Small intestine (tissue), 16 donors: ENCODE measurements at places on chromosomes 11 and 22.
A peak's percentile ranks its signal among the peaks of the same experiment; 100 is the strongest.

GRCh38 chr11:69914286-69915150 lies 95.3 kb upstream of the FGF3 start:
- no peak for DNase-seq

DNA sequence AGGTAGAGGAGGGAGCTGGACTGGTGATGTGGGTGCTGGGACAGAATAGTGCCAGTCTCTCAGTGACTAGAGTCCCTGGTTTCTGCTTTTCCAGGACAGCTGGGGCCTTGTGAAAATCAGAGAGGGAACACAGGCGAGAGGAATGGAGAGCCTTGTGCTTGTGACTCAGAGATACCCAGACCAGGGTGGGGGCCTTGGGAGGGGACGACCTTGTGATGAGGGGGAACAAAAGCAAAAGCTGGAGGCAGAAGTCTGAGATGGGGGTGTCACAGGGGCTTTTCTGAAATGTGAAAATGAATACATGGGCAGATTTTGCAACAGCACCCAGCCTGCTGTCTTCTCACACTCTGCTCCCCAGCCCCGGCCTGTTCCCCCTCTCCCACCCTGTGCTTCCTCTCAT lies 3.4 kb upstream of the NR1H3 start:
- no peak for DNase-seq

DNA sequence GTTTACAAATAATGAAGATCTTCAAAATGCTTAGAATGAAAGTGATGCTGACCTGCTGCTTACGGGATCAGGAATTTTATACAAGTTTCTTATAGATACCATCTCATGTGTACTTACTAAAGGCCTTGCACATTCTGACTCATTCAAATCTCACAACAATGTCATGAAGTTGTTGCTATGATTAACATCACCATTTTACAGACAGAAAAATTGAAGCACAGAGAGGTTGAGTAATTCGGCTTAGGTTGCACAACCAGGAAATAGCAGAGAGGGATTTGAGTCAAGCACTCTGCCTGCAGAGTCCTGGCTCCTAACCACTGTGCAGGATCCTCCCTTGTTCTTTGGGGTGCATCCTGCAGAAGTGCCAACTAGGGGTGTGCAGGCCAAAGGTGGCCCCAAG lies 471.9 kb downstream of the MIAT start:
- no peak for DNase-seq

DNA sequence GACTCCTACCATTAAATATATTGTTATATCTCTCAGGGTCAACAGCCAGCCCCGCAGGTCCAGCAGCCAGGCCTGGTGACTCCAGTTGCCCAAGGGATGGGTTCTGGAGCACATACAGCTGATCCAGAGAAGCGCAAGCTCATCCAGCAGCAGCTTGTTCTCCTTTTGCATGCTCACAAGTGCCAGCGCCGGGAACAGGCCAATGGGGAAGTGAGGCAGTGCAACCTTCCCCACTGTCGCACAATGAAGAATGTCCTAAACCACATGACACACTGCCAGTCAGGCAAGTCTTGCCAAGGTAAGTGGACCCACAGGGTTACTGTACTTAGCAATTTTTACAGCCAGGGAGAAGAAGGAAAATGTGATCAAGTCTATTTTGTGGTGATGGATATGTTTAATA lies 35.1 kb downstream of the EP300 start:
- no peak for DNase-seq

DNA sequence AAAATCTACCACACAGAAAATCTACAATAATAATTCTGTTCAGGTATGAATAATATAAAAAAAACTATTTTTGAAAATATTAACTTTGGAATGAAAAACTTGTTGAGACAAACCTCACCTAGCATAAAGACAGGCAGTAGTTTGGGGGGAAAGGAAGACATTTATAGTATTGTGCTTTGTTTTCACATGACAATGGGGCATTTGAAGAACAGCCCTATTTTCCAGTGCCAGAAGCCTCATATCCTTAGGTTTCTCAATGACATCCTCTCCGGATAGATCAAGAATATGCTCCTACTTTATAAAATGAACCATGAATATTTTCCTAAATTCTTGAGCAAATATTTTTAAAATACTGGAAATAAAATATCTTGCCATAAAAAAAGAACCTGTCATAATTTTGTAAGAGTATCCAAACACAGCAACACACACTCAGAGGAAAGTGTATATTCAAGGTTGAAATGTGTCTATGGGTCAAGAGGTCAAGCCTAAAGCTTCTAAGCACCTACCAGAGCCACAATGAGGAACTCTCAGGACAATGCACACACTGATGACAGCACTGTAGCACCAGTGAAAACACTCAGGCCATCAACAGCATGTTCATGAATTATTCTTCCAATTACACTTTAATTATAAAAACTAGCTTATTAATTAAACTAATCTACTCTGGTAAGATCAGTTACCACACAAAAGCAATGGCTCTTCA lies 68.7 kb downstream of the MRTFA start:
- no peak for DNase-seq

GRCh38 chr22:25698978-25699377 lies 43.0 kb upstream of the MYO18B start:
- DNase-seq: no peak

DNA sequence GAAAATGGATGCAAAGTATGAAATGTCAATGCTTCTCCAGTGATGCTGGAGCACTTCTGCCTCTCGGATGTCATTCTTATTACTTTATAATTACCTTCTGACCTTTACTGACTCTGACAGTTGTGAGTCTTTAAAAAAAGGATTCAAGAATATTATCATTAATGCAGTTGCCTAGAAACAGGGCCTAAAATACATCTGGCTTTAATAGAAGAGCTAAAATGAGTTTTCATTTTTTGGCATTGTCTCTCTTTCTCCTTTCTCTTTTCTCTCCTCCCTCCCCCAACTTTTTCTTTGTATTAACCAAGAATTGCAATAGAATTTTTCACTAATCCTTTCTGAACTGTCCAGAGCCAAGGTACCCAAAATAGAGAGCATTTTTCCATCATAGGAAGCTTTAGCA lies 45.9 kb downstream of the FDX1 start:
- DNase-seq: no peak

- DNase-seq: no peak
Measured at GRCh38 chr11:91912322-91912721, 312.3 kb upstream of the FAT3 start.

DNA sequence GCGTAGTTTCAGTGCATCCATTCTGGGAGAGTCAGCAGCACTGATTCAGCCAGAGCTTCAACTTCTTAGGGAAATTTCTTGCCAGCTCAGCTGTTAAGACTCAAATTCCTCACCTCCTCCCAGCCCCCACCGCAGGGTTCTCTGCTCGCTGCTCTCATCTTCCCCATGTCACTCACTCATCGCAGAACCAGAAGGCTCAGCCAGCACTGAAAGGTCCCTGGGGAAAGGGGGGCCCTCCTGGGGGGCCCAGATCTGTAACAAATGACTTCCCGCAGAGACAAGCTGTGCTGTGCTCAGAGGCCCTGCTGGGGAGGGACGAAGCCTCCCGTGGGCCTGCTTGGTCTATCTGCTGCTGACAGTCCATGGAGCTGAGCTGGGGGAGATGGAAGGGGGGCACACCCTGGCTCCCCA lies 220.6 kb downstream of the NTM start:
- no peak for DNase-seq

DNA sequence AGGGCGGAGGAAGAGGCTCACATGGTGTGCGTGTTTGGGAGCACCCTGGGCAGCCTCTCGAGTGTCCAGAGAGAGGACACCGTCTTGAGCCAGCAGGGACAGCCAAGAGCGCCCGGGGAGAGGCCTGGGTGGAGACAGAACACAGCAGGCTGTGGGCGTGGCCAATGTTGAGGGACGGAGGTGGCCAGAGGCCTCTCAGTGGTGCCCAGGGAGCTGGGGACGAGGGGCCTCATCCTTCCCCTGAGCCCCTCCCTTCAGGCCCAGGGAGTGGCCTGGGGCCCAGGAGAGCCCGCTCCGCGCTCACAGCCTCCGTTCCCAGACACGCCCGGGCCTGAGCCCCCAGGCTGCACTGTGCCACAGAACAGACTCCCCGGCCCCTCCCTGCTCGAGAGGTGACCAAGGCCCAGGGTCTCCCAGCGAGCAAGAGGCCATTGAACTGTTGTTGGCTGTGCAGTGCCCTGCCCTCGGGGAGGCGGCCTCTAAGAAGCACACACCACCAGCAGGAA lies 48.4 kb downstream of the CDKN1C start:
- peak; percentile 10 for DNase-seq

- DNase-seq: peak; percentile 49
Measured at GRCh38 chr11:124801014-124801413, 808 bp upstream of the MSANTD2 start.

GRCh38 chr22:43828725-43828997 lies 16.6 kb upstream of the EFCAB6 start:
- no peak for DNase-seq

DNA sequence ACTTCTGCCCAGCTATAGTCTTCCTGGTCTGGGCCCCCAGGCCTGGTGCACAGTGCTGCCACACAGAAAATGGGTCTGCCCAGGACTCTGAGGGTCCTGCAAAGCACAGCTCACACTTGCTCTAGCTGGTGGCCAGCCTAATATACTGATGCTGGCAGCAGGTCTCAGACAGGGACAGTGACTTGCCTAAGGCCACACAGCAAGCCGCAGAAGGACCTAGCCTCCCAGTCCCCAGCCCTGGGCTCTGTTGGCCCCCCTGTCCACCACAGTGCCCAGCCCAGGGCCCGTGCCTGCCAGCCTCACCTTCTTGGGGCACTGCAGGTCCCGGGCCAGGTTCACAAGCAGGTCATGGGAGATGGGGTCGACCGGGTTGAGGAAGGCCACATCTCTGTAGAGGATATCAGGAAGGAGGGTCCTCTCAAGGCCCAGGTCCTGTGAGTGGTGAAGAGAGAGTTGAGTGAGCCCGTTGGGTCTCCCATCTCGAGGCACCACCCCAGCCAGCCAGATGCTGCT lies 3.3 kb downstream of the LRRC75B start:
- no peak for DNase-seq

GRCh38 chr22:39925909-39926679 lies 25.2 kb downstream of the GRAP2 start:
- DNase-seq: peak; percentile 54

GRCh38 chr11:107598225-107599139 lies 7.5 kb downstream of the ELMOD1 start:
- DNase-seq: peak; percentile 4

DNA sequence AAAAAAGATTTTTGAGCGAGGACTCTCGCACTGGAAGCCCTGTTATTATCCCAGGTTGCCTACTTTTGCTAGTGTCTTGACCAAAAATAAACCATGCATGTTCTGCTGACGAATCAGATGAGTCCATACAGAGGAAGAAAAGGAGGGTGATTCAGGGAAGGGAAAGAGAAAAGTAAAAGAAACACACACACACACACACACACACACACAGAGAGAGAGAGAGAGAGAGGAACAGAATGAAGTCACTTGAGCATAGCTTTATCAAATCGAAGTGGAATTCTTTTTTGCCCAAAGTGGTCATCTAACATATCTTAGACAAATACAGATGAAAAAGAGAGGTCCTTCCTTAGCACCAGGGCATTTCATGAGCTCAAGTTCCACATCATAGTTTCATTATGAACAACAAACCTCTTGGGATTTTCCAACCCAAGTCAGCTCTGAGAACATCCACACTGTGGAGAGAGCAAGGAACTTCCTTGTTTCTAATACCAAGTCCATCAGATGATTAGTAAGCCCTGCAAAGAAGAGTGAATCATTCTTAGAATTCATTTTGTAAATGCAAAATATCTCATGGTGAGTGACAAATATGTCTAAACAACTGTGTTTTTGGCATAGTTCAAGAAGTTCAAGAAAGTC lies 7.7 kb upstream of the MMP12 start:
- DNase-seq: no peak

- DNase-seq: no peak
Measured at GRCh38 chr22:37197451-37198257, 9.6 kb upstream of the C1QTNF6 start.

GRCh38 chr11:70456921-70457532 lies 58.7 kb downstream of the CTTN start:
- DNase-seq: no peak

DNA sequence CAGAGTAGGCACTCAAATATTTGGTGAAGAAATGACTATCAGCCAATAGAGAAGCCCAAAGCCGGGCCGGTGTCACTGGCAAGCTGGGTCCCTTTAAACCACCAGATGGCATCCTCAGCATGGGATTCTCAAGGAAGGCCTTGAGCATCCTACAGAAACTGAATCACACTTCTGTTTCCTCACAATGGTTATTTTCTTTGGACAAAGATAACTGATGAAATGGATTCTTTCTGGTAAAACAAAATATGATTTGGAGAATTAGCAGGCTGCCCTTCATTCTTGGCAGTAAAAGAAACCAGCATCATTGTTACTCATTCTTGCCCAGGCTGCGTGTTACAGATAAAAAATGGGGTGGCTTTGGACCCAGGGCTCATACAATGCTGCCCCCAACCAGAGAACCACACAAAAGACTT lies 30.3 kb upstream of the ASPHD2 start:
- DNase-seq: peak; percentile 70

DNA sequence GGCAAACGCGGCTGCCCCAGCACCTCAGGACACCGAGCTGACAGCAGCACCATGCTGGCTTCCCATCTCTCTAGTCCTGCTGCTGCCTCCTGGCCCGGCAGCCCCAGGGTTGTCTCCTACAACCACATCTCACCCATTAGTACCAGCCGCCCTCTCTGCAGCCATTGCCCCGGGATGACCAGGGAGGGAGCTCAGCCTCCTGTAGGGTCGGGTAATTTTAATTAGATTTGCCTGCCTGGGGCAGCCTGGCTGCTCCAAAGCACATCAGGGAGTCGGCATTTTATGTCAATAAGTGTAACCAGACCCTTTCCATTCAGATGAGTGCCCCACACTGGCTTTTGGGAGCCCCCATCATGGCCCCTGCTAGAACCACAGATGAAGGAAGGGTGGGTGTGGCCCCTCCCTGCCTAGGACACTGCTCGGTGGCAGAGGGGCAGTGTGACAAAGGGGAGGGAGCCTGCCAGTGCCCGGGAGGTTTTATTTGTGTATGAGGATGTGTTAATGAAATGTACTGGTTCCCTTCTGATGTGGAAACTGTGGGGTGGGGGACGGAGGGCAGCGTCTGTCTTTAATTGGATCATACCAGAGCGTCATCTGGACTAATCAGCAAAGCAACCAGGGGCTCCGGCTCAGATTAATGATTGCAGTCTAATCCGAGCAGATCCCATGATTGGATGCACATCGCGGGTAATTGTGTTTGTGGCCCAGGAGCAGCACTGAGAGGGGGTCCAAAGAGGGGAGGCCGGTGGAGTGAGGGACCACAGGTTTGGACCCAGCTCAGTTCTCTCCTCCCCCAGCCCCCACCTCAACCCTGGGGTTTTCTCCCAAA lies 125.3 kb downstream of the FEZ1 start:
- no peak for DNase-seq

GRCh38 chr11:113131036-113131775 lies 170.0 kb downstream of the NCAM1 start:
- no peak for DNase-seq
